ENCODE measurements at places on chromosomes 2 and 18.

- no peak for DNase-seq
These were observed 245.6 kb upstream of the TCF4 start for GRCh38 chr18:55833543-55833942.

DNA sequence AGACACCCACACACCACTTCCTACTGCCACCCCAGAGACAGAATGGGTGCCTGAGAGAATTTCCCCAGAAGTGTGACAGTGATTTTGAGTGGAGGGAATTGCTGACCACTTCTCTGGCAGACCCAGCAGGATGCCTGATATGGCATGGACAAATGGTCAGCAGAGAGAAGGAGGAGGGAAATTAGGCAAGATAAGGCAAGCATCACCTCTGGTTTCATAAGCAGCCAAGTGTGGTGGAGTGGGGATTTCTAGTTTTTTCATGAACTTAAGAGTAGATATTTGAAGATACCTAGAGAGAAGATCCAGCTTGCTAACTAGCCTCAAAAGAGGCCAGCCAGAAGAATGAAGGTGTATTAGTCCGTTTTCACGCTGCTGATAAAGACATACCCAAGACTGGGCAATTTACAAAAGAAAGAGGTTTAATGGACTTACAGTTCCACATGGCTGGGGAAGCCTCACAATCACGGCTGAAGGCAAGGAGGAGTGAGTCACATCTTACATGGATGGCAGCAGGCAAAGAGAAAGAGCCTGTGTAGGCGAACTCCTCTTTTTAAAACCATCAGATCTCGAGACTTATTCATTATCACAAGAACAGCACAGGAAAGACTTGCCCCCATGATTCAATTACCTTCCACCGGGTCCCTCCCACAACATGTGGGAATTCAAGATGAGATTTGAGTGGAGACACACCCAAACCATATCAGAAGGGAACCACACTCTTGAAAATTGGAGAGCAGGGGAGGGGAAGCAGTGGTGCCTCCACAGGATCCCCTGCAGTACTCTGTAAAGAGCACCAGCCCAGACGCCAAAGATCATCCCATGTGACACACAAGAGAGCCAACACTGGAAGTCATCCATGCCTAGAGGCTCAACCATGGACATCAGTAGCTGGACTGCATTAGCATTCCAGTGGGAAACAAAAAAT is 64.2 kb downstream of the RBM43 start:
- DNase-seq = no peak

DNA sequence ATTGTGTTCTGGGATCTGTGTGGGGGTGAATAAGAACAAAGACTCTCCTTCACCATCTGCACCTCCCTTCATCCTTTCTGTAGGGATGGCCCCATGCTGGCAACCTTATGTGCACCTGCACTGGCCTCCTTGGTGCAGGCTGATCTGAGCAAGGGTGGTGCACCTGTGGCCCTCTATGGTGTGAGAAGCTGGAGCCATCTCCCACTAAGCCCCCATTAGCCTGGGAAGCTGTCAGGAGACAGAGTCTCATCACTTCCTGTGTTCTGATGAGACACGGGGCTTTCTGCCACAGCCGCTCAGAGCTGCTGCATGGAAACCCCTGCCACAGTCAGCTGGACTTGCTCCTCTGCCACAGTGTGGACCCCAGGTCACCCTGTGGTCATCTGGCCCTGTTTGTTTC is 565.3 kb upstream of the SALL3 start:
- no peak for DNase-seq

- DNase-seq = no peak
These were observed 449.6 kb downstream of the TNS1 start for GRCh38 chr2:217553202-217553601.

- no peak for DNase-seq
These were observed 117.8 kb upstream of the DCC start for GRCh38 chr18:52222211-52222610.

DNA sequence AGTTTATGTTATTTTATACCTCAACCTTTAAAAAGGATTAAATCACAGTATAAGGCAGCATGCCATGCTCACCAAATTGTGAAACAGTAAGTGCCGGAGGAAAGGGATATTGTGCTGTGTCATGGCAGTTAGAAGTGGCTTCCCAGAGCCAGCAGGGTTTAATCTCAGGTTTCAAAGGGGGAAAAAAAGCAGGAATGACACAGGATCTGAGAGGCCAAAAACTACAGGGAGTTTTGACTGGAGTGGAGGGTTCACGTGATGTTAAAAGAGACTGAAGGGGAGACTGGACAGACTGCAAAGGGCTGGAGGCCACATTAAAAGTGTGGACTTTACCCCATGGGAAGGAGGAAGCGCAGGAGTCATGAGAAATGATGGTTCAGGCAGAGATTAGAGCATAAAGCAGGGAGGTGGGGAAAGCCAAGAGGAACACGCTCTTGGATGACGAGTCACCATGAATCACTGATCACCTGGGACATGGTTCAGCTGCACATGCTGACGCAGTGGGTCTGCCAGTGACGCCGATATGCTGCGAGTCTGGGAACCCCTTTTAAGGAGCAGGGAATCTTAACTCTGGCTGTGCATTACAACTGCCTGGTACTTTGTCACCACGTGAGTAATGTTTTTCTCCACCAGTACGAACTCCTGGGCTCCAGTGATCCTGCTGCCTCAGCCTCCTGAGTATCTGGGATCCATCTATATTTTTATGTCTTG is 6.1 kb downstream of the CHMP1B start:
- DNase-seq = no peak

- no peak for DNase-seq
These were observed 77.0 kb upstream of the UBXN4 start for GRCh38 chr2:135664623-135665068.

DNA sequence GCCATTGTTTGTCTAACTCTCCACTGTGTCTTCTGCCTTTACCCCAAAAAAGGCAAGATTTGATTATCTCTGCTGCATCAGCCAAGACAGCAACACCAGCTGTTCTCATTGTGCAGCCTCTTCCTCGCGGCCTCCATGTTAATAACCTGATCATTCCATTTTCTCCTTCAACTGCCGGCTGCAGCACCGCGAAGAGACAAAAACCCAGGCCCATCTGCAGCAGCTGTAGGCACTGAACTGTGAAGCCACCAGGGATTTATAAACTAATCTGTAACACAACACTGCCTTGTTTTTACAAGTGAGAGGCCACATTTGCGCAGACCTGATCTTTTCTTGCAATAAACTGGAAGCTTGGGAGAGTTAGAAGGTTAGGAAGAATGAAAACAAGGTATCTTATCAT is 147.8 kb downstream of the SATB2 start:
- DNase-seq = no peak

GRCh38 chr18:78006006-78006773 is 756.5 kb downstream of the GALR1 start:
- DNase-seq = no peak

DNA sequence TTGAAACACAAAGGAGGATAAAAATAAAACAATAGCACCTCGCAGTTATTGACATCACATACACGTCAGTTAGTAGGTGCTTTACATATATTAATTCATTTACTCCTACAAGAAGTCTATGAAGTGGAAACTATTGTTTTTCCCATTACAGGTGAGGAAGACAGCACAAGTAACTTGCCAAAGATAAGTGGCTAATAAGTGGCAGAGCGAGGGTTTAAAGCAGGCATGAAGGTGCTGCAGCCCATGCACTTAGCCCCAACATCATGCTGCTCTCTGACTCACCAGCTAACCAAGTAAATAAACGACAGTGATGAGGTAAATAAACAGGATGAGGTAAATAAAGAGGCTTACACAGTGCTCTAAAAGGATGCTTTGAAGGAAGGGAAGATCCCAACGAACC is 498.6 kb upstream of the ZEB2 start:
- DNase-seq = no peak

- peak; percentile 61 for DNase-seq
These were observed 821 bp downstream of the TYMS start for GRCh38 chr18:658001-658946.

GRCh38 chr18:58805467-58806187 is 59.0 kb upstream of the ZNF532 start:
- no peak for DNase-seq

DNA sequence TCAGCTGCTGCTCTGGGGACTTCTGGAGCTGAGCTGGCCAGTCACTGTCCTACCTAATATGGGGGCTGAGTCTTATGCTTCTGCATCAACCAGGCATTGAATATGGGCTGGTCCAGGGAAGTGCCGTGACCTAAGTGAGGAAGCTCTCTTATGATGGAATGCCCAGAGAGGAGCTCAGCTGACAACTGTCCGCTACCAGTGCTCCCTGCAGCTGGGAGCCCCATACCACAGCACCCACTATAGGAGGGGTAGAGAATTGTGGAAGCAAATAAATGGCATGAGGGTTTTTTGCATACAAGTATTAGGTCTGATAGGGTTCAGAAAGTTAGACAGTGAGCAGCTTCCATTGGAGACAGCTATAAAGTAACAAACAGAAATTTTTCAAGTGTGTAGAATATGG is 4.5 kb downstream of the TIMM21 start:
- DNase-seq = no peak

GRCh38 chr2:144003460-144004075 is 516.4 kb downstream of the ZEB2 start:
- no peak for DNase-seq

GRCh38 chr2:128390991-128391630 is 72.4 kb upstream of the HS6ST1 start:
- no peak for DNase-seq
